ENCODE measurements at places on chromosomes 7 and 10.

DNA sequence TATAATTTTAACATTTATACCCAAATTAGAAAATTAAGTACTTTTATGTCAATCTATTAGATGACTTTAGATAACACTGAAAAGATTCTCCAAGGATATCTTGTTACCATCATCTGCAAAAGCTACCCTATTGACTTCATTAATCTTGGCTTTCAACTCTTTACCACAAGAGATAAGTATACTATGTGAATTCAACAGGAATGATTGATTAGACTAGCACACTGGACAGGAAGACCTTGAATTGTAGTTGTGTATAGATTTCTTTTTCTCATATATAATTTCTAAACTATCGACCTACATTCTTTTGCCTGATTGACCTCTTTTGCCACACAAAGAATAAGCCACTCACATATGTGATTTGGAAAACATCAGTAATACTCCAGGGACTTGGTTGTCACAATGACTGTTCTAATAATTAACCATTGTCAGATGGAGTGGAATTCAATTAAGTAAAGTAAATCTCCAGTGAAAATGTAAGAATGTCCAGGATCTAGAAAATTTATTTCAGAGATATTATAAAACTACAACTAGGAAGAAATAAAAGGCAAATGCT, 1132.0 kb downstream of the SORCS1 start:
- no peak for DNase-seq

DNA sequence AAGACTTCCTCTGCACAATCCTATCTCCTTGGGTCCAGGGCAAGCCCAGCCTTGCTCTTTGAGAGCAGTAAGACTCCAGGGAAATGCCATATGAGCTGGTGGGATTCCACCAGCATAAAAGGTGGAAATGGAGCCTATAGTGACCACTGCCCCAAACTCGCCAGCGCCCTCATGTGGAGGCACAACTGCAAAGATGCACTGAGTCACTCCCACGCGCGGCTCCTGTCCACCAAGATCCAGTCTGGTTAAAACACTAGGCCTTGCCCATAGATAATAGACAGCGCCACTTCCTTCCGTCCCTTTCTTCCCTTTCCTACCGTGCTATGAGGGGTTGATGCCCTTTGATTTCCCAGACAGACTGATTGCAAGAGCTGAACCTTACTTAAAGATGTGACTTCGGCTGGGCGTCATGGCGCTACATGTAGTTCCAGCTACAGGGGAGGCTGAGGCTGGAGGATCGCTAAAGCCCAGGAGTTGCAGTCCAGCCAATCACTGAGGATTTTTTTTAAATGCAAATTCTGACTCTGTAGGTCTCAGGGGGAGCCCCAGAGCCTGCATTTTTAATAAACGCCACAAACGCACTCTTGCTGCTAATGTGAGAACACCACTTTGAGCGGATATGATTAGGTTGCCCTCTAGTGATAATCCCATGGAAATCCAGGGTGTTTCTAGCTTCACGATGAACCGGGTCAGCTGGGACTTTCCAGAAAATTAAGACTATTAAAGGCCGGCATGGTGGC, 136.5 kb downstream of the EPC1 start:
- DNase-seq, result peak; percentile 55

DNA sequence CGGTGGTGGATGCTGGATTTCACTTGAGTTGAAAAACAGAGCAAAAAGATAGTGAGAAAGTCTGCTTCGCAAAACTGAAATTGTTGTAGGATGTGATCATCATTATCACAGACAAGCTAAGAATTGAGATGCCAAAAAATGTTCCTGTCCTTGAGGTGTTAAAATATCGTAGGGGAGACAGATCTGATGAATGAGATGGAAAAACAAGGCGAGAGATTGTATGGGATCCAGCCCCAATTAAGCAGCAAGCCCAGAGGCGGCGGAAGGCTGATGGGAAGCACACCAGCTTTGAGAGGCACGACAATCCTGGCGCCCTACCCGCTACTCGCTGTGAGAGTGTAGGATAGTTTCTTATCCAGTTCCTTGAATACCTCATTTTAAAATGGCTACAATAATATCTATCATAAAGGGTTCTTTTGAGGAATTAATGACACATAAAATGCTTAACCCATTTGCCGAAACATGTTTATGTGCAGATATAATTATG, 131.1 kb upstream of the PTN start:
- DNase-seq, result no peak

DNA sequence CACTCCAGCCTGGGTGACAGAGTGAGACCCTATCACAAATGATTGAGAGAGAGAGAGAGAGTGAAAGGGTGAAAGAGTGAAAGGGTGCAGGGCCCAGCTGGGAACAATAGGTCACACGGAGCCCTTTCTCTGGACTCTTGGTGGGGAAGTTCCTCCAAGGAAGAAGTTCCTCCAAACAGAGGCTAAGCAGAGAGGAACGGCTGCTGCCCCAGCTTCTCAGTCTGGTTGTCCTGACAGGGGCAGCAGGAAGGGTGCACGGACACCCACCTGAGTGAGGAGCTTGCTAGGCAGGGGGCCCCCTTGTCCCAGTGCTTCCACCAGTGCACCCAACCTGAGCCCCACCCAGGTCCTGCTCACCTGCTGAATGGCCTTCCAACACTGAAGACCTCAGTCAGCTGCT, 38.8 kb upstream of the MYL10 start:
- no peak for DNase-seq

- DNase-seq, result no peak
Observed at GRCh38 chr10:72334196-72334824, 20.4 kb downstream of the DNAJB12 start.

GRCh38 chr10:25867321-25867720, 66.7 kb upstream of the MYO3A start:
- DNase-seq, result no peak

DNA sequence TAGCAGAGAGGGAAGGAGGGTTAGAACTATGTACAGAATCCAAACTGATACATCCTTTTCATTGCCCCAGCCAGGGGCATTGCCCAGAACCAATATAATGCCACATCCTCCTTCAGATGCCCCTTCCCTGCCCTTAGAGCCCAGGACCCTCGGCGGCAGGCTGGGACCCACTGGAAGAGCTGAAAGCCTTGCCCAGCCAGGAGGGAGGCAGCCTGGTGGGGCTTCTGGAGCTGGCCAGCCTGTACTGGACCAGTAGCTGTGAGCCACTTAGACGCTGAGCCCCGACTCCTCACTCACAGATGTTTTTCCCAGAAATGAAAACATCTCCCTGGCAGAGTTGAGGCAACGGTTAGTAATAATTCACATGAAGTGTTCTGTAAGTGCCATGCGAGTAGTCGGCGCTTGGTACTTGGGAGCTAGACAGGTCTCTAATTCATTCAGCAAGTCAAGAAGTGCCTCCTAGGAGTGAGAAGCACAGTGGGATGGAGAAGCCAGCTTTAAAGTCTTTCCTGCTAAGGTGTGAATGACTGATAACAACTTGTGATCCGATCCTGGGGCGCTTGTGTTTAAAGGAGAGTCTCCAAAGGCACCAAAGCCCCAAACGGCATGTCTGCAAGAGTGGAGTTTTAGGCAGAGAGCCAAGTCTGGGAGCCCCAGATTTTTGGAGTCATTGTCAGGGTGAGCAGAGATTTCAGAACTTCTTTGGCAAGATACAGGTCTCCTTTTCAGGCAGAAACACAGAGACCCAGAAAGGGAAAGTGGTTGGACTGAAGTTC, 9.8 kb downstream of the VSIR start:
- no peak for DNase-seq

DNA sequence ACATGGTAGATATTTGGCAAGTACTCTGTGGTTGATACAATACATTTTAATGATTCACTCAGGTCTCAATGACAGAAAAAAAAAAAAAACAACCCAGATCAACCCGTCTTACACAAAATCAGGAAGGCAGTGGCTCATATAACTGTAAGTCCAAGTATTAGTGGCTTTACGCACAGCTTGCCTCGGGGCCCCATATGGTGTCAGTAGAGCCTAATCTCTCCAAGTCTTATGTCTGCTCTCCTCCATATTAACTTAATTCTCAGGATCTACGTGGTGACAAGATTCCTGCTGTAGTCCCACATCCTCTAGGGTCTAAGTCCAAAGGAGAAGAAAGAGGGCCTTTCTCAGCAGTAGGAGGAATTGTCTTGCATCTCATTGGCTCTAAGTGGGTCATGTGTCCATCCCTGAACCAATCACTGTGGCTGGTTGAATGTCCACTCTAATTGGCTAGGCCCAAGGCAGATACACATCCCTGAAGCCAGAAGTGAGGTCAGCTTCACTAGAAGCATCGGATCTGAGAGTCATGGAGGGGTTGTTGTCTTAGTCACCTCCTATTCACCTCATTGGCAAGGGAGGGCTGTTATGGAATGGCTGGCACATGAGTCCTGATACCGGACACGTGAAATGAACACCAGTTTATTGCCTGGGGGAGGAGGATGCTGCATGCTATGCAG, 20.5 kb upstream of the PLPP4 start:
- DNase-seq, result no peak

DNA sequence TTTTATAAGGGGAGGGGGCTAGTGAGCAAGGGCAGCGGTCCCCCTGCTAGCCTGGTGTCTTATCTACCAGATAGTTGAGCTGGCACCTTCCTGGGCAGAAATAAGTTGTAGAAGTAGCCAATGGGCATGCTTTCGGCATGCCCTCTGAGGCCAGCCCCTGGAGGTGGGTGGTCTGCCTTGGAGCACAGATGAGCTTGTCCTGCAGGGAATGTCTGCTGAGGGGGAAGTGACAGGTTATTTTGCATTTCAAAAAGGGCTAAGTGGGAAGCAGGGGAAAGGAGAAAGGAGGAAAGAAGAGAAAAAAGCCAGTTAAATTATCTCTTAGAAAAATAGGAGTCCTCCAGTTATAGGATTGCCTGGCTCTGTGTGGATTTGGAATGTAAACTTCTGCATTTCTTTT, 88.9 kb downstream of the GPR26 start:
- no peak for DNase-seq

DNA sequence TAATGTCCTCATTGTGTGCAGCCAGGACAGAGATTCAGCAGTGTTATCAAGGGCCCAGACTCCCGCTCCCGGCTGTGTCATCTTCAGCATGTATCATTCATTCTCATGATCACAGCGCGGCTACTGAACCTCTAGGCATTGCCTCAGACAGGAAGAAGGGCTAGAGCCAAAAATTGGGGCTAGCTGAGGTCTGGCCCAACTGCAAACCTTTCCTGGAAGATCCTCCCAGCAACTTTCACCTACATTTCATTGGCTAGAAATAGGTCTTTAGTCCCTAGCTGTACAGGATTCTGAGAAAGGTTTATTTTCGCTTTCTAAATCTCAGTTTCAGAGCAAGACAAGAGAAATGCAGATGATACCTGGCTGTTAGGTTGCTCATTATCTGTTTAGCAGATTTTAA, 81.9 kb downstream of the CREM start:
- DNase-seq, result peak; percentile 90

DNA sequence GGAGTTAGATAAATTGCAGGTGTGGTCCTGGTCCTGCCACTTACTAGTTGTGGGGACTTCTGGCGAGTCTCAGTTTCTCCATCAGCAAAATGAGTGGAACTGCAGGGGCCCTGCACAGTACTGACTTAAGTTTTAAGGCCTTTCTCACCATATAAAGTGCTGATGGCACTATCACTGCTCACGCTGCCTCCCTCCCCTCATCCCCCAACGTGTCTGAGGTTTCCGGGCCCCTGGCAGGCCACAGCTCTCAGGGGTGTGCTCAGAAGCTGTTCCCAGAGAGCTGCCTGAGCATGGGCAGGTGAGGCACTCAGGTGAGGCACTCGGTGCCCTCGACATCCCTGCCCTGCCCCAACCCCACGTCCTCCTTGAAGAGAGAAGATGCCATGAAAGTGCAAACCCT, 74.2 kb downstream of the VOPP1 start:
- no peak for DNase-seq

GRCh38 chr10:72044417-72045041, 43.8 kb downstream of the SPOCK2 start:
- no peak for DNase-seq

DNA sequence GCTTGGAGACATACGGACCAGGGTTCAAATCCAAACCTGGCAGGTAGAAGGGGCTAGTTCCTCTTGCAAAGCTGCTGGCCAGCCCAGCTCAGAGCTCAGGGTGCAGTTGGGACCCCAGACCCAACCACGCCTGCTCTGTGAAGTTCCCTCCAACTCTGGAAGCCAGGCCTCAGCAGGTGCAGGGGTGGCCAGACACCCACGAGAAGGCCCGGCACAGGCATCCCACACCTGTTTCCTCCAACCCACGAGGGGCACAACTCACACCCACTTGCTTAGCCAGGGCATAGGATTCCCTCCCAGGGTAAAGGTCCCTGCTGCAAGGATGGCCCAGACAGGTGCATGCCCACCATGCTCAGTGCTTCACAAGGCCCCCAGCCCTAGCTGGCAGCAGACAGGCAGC, 262.4 kb downstream of the GRID1 start:
- DNase-seq, result no peak

DNA sequence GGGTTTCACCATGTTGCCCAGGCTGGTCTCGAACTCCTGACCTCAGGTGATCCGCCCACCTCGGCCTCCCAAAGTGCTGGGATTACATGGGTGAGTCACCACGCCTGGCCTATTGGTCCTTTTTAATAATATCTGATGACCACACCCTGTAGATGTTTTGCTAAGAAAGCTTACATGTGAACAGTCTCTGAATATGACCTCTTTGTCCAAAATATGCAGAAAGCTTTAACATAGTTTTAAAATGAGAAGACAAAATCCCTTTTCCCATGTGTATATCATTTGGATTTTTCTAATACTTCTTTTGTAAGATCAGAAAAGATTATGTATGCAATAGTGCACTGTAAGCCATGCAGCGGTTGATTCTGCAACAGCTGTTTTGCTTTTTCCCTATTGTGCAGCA, 38.5 kb downstream of the MCU start:
- DNase-seq, result no peak

- DNase-seq, result no peak
Observed at GRCh38 chr10:130362308-130362761, 226.1 kb downstream of the GLRX3 start.

GRCh38 chr7:131042269-131043160, 285.2 kb upstream of the MKLN1 start:
- DNase-seq, result no peak

- no peak for DNase-seq
Observed at GRCh38 chr7:44057181-44057848, 8.1 kb downstream of the PGAM2 start.

DNA sequence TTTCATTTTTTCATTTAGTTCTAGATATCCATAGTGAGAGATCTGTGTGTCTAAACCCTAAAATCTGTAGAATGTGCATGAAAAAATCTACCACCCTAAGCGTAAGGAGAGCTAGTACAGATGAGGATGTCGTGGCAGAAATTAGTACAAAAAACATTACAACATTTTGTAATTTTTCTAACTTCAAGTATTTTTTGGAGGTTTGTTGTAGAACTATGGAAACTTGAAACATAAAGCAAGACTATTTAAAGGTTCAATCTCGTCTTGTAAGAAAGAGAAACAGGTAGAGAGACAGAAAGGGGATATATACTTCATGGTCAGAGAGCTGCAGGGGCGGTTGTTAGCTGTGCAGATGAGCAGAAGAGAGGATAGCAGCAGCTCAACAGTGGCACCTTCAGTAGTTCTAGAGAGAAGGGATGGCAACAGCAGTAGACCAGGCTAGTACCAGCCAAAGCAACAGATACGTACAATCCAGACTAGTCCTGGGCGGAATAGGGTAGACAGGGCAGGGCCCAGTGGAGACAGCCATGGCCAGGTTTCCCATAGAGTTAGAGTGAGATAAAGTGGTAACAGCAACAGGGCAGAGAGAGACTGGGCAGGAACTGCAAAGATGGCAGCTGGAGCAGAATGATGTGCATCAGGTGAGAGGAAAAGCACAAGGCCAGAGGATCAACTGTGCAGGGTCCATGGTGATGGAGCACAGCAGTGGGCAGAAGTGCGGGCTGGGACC, 145.2 kb downstream of the FRMD4A start:
- DNase-seq, result peak; percentile 56

All from OCI-M1 (cell line).